ENCODE measurements at places on chromosomes 5 and 9.

DNA sequence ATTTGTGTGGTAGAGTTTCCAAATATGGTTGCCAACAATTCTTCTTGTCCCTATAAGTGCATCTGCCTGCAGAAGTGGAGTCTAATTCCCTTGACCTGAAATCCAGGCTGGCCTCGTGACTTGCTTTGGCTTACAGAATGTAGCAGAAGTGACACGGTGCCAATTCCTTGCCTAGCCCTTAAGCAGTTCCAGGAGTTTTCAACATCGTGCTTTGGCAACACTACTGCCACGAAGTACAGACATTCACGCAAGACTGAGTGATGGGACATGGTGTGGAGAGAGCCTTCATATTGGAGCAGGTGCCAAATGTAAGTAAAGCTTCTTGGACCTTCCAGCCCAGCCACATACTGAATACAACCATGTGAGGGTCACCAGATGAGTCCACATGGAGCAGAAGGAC, 92.9 kb upstream of the NEK6 start:
- no peak for DNase-seq

- no peak for DNase-seq
These were observed 65.4 kb upstream of the DMRT1 start for GRCh38 chr9:776086-776485.

- no peak for DNase-seq
These were observed 166.8 kb downstream of the MELK start for GRCh38 chr9:36739373-36740116.

DNA sequence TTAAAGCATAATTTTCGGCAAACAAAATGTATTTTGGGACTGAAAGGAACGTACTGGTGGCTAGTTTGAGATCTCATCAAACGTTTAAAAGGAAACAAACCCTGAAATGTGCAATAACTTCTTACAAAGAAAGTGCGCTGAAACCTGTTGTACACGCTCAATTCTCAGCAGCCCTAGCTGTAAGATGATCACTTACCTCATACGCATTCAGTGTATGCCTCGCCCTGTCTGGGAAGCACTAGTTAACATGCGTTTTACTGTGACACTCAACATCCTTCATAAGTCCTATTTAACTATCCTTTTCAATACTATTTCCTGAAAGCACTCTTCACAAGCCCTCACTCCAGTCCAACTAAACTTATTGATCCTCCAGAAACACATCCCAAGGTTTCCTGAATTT, 485.0 kb upstream of the EDIL3 start:
- DNase-seq = no peak

DNA sequence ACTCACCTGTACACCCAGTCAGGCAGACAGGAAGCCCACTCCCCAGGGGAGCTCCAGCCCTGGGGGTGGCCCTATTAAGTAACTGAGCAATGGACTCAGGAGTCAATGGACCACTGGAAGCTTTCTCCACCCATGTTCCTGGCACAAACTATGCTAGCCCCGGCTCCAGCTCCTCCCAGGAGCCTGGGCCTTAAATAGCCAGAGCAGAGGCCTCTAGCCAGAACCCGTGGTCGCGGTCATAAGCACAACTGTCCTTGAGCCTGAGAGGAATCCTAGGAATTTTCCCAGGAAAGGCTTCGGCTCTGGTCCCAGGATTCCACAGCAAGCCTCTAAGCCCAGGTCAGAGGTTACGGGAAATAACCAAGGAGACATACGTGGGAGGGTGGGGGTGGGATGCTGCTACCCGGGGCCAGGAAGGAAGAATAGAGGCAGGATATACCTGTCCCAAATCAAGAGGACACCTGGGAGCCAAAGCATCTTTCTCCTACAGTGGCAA, 5.5 kb downstream of the SEPTIN8 start:
- no peak for DNase-seq

DNA sequence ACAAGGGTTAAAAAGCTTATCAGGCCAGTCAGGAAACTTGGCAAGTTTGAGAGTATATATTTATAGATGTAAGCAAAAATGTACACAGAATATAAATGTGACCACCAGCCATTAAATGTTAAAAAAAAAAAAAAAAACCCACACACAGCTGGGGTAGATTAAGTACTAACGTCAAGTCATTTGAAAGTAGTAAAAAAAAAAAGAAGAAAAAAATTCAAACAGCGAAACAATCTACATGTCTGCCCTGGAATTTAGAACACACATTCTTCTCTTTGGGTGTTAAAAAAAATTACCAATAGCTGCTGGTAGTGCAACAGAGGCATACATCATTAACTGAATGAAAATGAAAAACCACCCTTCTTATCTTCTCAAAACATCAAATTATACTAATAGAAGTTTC, 269.7 kb downstream of the MLLT3 start:
- no peak for DNase-seq

DNA sequence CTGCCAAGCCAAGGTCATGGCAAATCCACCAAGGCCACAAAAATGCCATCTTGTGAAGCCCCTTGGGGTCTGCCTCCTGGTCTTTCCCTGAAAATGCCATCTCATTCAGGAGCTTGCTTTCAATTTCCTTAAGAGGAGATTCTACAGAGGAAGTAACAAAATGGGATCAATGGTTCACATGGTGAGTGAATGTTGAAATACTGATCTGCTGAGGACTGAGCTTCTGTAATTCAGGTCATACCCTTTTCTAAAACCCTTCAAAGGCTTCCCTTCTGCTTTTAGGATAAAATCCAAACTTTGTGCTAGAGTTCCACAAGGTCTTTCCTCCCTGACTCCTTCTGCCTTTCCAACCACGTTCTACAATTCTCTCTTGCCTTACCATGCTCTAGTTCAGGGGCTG, 24.7 kb upstream of the NR3C1 start:
- DNase-seq = no peak

DNA sequence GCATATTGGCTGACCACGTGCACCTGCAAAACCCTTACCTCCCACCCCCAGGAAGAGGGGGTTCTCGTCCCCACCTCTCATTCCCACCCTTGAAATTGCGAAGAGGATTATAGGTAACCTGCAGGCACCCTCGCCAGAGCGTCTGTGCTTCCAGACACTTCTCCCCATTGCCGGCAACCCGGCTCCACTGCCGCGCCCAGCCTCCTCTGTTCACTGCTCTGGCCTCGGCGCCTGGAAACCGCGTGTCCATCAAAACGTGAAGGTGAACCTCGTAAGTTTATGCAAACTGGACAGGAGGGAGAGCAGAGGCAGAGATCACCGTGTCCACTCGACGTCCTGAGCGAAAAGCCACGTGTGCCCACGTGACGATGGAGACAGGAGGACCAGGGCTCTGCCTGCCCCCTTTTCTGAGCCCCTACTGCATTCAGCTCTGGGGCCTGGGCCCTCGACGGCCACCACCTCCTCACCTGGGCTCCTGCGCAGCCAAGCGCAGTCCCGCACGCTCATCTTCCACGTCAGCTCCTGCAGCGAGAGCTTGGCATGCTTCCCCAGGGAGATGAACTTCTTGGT, 1.9 kb downstream of the TERT start:
- no peak for DNase-seq
